ENCODE measurements at places on chromosomes 3 and 15. TPM values are rescaled to one million over a fixed set of nuclear protein-coding genes. Genes with fewer than 3 reads are reported as not detected.

The PLOD2 gene
- total RNA-seq: 57.0 TPM

The DNAH12 gene
- 0.08 TPM for total RNA-seq

The UROC1 gene
- total RNA-seq: 28.4 TPM

The RHOV gene
- 0.05 TPM for total RNA-seq

The ECE2 gene
- not detected for total RNA-seq

The SLC24A5 gene
- not detected for total RNA-seq

The HRG gene
- total RNA-seq: 139 TPM

The REC114 gene
- not detected for total RNA-seq

The CHST2 gene
- 1.2 TPM for total RNA-seq

The IQGAP1 gene
- total RNA-seq: 37.7 TPM

The C3orf85 gene
- total RNA-seq: not detected

The HIGD2B gene
- total RNA-seq: not detected

The IFT57 gene
- total RNA-seq: 9.2 TPM

DNA sequence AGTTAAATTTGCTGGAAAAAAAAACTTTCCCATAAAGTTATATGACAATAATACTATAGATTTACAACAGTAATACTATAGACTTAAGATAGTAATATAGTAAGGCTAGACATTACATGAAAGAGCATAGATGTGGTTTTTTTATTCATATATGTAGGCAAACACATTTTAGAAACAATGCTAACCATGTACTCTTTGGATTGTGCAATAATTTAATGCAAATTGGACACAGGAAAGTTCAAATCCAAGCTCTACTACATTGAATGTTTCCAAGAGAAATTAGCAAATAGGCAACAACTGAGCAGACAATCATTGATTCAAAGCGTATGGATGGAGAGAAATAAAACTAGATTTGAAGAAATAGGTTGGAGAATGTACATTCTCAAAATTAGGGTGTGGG is 469.2 kb downstream of the CNTN3 start:
- no peak for DNase-seq

- no peak for DNase-seq
Observed at GRCh38 chr3:42685891-42686820, 819 bp downstream of the KLHL40 start.

- DNase-seq: no peak
Observed at GRCh38 chr3:61181874-61182273, 69.4 kb downstream of the FHIT start.

GRCh38 chr3:153242896-153243295 is 80.9 kb downstream of the RAP2B start:
- DNase-seq: no peak

DNA sequence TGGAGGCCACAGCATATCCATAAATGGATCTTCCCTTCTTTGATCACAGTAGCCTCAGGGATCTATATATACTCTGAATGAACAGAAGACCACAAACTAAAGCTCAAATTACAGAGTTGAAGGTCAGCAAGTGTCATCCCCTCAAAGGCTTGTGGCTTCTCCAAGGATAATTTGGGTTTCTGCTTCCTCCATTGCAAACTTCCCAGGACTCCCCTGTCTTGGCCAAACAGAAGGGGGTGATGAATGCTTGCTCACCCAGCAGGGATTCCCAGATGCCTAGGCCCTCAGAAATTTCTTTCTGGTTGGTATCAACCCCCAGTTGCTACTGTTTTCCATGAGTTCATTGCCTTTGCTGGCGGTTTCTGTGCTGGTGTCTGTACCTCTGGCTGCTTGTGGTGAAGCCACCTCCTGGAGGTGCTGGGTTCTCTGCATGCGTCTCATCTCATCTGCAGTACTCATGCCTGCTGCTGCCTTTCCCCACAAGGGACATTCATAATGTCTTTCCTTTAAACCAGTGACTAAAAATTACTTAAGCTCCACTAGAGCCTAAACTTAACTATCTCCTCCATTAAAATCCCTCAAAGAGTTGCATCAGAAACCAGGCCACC is 17.7 kb downstream of the ENTPD3 start:
- no peak for DNase-seq

DNA sequence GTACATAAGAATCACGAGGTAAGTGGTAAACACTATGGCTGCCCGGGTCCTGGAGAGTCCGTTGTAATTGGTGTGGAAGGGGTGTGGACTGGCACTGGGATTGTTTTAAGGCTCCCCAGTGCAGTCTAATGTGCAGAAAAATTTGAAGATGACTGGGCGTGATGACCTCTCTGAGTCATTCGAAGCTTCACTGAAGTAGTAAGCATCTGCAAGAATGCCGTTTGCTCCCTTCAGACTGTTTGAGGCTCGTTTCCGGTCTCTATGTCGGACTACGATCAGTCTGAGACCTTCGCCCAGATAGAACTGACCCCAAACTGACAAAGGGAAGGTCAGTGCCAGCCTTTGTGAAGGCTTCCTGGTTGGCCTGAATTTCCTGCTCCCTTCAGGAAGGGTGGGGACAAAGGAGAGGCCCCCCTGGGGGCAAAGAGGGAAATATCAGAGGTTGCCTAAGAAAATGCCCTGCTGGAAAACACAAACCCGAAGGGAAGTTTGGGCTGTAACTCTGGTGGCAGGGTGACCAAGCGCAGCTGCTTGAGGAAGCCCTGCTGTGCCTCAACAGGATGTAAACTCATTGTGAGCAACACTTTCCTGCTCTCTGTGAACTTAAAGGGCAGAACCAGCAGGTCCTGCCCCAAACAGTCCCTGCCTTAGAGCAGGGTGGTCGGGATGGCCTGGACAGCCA is 34.6 kb downstream of the BTD start:
- no peak for DNase-seq

DNA sequence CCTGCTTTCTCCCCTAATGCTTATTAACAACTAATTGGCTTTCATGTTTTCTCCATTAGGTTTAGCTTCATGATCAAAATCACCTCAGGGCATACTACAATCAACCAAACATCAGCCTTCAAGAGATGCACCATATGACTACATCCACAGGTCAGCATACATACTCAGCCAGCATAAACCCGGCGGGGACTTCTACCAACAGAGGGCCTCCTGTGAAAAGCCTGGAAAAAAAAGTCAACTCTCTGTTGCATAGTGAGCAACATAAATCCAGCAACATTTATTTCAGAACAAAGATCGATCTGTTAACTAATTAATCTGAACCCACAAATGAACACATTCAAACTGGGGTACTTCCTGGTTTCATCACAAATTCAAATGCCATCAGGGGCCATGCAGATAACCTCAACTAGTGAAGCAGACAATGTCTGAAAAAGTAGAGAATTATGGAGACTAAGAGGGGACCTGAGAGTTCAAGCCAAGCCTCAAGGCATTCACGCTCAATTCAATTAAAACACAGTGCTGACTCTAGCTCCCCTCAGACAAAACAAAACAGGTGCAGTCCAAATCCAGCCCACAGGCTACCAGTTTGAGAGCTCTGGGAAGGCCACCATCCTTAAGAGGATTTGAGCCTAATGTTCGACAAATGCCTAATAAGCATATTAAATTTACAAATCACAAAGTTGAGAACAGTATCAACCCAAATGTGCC is 124.5 kb downstream of the MAGI1 start:
- no peak for DNase-seq

DNA sequence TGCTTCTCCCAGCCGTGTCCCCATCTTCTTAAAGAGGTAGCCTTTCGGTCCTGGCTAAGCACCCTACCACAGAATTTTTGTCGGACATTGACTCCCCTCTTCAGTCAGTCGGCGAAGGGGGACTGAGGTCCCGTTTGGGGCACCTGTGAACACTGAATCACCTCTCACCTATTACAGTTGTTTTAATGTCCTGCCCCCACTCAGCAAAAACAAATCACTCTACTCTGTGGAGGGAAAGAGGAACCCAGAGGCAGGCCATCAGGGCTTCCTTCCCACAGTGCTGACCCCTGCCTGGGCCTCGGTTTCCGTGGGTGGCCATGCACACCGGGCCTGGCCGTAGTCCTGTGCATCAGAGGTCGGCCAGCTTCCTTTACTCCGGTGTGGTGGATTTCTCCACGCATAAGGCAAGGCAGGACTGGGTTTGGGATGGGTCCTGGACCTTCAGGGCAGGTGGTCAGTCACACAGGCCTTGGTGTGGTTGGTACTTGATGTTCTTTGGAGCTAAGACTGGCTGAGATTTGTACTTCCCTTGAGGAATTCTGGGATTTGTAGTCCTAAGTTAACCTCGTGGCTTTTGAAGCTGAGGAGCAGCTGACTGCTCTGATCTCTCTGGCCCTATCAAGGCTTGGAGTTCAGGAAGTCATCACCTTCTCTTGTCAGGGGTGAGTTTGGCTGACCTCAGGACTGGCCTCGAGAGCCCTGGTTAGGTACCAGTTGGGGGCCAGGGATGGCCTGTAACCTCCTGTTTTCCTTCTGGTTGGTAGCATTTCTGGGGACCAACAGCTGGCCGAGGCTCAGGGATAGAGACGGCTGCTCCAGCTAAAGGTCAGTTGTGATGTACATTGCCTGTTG is 627 bp upstream of the FAM131A start:
- no peak for DNase-seq

GRCh38 chr3:57743496-57743895 is 12.6 kb upstream of the SLMAP start:
- DNase-seq: no peak

- no peak for DNase-seq
Observed at GRCh38 chr3:188646592-188646991, 492.6 kb downstream of the LPP start.

- DNase-seq: no peak
Observed at GRCh38 chr3:188446766-188447165, 292.8 kb downstream of the LPP start.

DNA sequence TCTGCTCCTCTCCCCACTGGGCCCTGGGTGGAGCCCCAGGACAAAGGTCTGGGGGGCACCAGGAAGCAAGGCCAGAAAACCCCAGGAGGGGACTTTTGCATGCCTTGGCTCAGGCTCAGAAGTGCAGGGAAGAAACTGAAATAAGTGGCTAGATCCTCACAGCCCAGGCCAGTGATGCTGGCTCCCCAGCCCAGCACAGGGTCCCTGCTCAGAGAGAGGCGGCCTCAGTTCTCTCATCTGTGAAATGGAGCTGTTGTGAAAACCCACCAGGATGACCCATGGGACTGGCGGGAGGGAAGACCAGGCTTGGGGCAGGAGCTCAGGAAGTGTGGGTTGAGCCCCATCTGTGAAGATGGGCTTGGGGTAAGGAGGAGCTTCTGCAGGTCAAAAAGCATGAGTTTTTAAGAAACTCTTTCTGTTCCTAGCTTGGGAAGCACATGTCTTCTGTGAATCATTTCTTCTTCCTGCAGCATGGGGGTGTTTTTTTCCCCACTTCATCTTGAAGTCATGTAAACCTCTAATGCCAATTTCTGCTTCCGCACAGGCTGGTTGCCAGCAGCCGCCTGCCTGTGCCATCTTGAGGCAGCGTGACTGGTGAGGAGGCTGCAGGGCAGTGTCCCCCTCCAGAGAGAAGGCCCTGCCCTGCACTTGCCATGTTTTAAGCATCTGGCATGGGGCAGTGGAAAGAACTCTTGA is 118.6 kb downstream of the SMAD6 start:
- no peak for DNase-seq

DNA sequence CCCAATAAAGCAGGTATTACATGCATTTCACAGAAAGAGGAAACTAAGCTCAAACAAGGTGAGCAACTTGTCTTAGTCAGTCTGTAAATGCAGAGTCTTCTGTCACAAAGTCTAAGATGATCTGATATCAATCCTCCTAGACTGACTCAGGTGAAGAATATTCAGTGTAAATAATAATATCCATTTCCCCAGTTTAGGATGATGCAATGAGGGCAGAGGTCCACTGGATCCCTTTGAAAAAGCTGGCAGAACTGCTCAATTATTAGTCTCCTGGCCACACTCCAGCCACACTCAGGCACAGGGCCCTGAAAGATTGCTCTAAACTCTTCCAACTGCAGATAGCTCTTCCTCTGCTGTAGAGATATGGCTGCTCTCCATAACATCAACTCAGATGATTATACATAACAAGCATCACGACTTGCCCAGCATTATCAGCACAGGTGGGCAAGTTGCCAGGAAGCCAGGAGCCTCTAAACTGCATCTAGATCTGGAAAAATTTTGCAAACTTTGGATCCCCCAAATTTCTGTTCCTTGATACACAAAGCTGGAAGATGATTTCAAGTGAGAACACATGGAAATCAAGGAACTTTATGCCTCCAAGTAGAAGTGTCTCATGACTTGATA is 129.8 kb upstream of the CPNE4 start:
- no peak for DNase-seq

DNA sequence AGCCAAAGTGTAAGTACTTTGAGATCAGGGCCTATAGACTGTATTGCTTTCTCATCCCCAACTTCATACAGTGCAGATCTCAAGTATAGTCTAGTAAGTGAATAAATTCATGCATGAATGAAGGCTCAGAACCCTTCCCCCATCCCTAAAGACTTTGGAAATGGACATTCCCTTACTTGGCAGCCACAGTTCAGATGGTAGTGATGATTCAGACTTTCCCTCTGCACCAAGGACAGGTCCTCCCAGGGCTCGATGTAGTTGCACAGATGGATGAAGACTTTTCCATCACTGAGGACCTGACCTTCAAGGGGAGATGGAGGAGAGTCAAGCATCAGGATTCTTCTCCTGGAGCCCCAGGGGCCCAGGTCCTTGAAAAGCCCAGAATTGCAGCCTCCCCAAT is 4.6 kb downstream of the TIMP4 start:
- DNase-seq: no peak

- no peak for DNase-seq
Observed at GRCh38 chr3:34237946-34238345, 439.5 kb downstream of the PDCD6IP start.
